ENCODE measurements at places on chromosomes 11 and 22.

- no peak for DNase-seq
Measured at GRCh38 chr11:104853276-104853675, 45.0 kb downstream of the CASP12 start.

DNA sequence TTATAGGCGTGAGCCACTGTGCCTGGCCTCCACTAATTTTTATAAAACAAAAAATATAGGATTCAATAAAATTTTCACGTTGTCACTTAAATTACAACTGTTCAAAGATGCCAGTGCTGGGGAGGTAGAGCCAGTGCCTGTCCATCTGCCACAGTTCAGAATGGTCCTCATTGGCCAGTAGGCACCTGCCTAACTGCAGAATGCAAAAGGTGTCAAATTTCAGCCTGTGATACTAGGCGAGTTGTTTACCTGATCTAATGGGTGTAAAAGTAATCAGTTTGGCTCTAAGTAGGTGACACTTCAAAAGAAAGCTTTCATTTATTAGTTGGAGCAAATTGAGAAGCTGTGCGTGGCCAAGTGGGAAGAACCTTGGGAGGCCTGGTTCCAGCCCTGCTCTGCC, 2.4 kb downstream of the SMARCB1 start:
- DNase-seq, result no peak

GRCh38 chr11:72573072-72573854, 101.0 kb downstream of the PDE2A start:
- DNase-seq, result no peak

- no peak for DNase-seq
Measured at GRCh38 chr11:65448074-65448417, 25.4 kb downstream of the NEAT1 start.

GRCh38 chr11:125374398-125374797, 121.7 kb downstream of the FEZ1 start:
- DNase-seq, result no peak

DNA sequence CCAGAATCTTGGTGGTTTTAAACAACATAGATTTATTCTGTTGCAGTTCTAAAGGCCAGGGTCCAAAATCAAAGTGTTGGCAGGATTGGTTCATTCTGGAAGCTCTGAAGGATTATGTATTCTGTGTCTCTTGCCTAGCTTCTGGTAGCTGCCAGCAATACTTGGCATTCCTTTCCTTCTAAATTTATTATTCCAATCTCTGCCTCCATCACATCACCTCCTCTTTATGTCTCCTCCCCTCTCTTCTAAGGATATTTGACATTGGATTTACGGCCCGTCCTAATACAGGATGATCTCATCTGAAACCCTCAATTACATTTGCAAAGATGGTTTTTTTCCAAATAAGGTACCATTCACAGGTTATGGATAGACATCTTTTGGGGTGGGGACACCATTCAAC, 186.5 kb downstream of the SBF2 start:
- no peak for DNase-seq

DNA sequence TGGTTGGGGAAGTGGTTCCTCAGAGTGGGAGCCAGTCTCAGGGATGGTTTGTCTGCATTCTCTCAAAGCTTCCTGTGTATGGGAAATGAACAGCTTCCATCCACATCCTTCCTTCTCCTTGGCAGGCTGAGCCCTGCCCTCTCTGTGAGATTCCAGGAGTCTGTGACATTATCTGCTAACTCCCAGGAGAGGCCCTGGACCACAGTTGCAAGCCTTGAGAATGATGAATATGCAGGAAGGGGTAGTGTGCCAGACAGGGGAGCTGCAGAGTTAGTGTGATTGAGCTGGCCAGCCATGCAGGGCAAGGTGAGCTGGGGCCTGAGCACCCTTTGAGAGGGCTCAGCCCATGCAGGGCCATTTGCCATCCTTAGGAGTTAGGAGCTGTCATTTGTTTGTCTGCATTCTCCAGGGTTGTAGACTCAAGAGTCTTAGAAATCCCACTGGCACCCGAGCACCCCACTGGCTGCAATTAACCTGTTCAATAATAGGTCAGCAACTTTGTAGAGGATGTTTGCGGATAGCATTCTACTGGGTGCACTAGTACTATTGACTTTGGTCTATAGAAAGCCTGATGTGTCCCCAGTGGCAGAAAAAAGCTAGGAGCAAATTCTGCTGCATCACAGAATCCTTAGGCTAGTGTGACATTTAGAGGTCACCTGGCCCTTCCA, 299.0 kb upstream of the CADM1 start:
- DNase-seq, result no peak

- no peak for DNase-seq
Measured at GRCh38 chr22:25645964-25646363, 81.5 kb downstream of the GRK3 start.

DNA sequence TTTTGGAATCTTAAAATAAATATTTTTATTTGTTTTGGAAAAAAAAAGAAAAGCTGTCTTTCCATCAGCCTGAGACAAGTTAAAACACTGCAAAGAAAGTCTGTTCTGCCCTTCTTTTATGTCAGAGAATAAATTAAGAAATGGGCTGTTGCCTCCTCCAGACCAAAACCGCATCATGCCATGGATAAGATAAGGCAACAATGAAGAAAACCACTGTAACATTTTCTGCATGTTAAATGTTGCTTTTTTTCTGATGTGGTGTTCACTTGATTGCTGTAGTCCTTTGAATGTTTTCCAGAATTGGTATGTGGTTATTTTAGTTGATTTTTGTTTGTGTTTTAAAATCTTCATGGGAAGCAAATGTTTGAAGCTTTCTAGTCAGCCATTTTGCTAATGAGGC, 319.2 kb upstream of the CNTN5 start:
- no peak for DNase-seq

GRCh38 chr11:69521457-69521856, 40.0 kb downstream of the LINC01488 start:
- no peak for DNase-seq

DNA sequence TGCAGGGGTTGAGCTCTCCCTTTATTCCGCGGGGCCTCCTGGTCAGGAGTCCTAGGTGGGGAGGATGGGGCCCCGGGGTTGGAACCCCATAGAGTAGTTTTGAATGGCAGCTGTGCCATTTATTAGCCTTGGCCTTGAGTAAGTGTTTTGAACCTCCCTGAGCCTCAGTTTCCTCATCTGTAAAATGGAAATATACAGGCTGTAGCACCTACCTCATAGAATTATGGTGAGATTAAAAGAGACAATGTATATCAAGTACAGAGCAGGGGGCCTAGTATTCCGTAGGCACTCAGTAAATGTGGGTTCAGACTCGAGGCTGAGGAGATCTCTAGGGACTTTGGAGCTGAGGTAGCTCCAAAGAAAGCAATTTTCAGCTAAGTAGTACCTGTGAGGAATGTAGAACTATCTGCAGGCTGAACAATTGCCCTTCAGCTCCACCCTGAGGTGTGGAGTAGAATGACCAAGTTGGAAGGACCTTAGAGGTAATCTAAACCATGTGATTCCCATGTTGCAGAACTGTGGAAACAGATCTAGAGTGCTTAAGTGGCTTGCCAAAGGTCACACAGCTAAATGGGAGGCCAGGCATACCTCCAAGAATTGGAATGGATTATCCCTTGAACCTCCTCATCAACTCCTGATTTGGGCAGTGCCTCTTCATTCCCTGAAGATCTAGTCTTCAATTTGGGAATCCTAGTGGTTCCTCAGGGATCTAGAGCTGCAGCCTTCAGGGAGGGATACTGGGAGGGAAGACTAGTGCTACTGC, 682 bp downstream of the PGAP2 start:
- peak; percentile 39 for DNase-seq
